ENCODE measurements at places on chromosomes 16 and 17.

DNA sequence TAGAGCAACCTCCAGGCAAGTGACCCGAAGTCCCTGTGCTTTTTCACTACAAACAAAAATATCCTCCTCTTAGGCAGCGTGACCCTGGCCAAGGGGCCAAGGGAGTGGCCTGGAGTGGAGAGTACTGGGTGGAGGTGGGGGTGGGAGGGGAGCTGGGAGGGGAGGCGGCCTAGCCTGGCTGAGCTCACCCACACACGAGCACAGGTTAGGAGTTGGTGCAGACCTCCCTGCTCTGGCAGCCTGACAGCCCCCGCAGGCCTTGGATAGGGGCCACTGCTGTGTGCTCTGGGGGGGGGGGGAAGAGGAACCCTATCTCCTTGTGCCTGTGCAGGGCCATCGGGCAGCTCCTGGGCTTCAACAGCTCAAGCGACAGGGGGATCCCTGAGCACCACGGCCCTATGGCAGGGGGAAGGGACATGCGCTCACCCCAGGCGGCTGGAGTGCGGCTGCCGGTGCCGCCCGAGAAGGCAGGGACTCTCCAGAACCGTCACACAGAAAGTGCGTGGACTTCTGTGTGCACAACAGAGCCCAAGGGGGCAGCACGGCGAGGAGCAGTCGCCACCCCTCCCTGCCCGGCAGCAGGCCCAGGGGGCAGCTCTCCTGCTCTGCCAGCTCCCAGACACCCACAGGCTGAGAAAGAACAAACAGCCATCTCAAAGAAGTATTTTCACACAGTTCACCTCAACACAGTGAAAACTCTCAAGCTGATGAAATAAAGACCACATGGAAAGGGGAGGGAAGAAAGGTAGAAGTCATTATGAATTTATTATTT, 13.3 kb downstream of the SLC16A3 start:
- DNase-seq, result no peak

DNA sequence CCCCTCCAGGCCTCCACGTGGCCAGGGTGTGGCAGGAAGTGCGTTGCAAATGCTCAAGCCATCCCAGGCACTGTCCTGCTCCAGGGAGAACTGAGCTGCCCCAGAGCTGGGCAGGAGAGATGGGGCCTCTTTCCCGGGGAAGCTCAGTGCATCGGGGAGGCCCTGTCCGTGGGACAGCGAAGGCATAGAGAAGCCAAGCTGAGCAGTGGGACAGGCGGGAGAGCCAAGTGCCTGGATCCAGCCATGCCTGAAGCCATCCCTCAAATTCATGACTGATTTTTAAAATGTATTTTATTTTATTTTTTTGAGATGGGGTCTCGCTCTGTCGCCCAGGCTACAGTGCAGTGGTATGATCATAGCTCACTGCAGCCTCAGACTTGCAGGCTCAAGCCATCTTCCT, 25.4 kb upstream of the SSTR5 start:
- no peak for DNase-seq

- no peak for DNase-seq
These were observed 67.1 kb upstream of the DOC2B start for GRCh38 chr17:248337-249235.

GRCh38 chr17:28983286-28984230, 22.3 kb downstream of the SEZ6 start:
- DNase-seq, result no peak

- no peak for DNase-seq
These were observed 335.1 kb downstream of the CPPED1 start for GRCh38 chr16:12468552-12468951.

DNA sequence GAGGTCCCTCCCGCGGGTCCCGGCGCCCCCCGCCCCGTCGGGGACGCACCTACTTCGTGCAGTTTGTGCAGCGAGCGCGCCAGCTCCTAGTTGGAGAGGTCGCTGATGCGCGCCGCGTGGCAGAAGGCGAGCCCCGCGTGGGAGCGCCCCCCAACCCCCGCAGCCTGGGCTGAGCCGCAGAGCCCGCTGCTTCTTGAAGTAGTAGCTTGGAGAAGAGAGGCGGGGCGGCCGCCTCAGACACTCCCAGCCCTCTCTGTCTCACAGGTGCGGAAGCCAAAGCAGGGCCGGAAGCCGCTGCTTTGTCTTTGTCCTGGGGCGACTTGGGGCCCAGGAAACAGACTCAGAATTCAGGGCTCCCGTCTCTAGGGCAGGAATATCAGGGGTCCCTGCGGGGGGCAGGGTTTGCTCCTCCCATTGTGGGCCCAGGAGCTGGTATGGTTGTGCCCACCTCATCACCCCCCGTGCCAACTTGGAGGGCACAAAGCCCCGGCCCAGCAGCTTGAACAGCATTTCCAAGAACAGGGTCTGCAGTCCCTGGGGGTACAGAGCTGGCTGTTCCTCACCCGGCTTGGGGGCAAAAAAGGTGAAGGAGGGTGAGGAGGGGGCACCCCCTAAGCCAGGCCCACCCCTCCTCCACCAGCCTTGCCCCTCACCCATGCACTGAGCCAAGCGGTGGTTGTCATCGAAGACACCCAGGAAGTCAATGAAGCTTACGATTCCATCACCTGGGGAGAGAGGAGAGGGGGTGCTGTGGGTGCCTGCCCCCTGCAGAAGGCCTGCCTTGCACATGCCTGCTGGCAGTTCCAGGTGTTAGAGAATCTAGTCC, 13.5 kb downstream of the SPATA32 start:
- DNase-seq, result no peak

DNA sequence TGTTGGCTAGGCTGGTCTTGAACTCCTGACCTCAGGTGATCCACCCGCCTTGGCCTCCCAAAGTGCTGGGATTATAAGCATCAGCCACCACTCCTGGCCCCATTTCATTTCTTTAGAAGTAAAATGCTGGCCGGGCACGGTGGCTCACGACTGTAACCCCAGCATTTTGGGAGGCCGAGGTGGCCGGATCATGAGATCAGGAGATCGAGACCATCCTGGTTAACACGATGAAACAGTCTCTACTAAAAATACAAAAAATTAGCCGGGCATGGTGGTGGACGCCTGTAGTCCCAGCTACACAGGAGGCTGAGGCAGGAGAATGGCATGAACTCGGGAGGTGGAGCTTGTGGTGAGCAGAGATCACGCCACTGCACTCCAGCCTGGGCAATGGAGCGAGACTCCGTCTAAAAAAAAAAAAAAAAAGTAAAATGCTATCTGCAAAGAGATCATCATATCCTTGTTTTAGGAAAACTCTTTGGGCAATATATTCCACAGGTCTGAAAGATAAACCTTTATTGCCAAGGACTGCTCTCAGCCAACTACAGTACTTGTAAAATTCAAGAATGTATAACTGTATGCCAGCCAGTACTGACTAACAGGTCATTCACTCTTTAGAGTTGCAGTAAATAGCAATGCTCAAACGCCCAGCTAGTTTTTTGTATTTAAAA, 3.8 kb downstream of the GJC1 start:
- no peak for DNase-seq

Measured in stimulated activated CD8-positive, alpha-beta memory T cell treated with anti-CD3 and anti-CD28 coated beads, Interleukin-4, amount 100 ng/mL, for 1 hour (primary cell).